Activated CD4-positive, alpha-beta T cell treated with anti-CD3 and anti-CD28 coated beads, Interleukin-10, Interleukin-2, amounts not matched to agents 100 ng/mL and 50 ng/mL, durations not matched to agents 16 hours and 8 hours (primary cell): ENCODE measurements at places on chromosomes 1 and 21.

DNA sequence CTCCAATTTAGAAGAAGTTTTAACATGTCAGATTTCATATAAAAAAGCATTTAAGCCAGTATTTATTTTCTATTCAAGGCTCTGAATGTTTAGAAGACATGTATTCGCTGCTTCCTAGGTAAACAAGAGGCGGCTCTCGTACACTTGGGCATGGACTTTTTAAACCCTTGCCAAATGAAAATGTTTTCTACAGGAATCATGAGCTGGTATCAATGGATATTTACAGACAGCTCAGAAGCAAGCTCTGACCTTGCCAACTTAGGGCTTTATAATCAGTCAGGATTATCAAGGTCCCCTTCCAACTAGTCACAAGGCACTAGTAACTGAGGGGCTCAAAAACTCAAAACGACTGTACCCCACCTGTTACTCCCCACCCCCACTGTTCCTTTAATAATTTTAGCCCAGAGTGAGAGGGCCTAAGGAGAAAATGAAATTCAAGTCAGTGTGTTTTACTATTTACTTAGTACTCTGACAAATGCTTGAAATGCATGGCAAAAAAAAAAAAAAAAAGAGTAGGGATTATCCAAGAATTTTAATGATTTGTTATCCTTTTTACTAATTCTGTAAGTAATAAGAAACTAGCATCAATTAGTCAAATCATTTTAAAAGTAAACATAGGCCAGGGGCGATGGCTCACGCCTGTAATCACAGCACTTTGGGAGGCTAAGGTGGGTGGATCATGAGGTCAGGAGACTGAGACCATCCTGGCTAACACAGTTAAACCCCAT lies 12.4 kb downstream of the CLSTN1 start:
- DNase-seq, result no peak

- DNase-seq, result no peak
Observed at GRCh38 chr1:212917134-212917485, 33.2 kb upstream of the VASH2 start.

DNA sequence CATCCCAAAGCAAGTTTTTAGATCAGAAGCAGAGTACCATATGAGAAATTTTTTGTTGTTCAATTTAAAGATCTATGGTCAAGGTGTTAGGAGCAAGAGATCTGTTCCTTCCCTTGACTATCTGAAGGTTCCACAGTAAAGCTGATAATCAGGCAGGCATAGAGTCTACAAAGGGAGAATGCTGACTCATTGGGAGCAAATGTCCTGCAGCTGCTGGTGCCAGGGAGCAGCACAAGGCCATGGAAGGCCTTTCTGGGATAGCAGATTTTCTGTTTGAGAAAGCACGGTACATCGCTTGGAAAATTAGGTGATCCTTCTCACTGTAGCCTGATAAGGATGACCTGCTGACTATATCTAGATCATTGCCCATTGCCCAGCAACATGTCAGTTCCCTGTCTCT lies 210.1 kb upstream of the C1orf87 start:
- no peak for DNase-seq

DNA sequence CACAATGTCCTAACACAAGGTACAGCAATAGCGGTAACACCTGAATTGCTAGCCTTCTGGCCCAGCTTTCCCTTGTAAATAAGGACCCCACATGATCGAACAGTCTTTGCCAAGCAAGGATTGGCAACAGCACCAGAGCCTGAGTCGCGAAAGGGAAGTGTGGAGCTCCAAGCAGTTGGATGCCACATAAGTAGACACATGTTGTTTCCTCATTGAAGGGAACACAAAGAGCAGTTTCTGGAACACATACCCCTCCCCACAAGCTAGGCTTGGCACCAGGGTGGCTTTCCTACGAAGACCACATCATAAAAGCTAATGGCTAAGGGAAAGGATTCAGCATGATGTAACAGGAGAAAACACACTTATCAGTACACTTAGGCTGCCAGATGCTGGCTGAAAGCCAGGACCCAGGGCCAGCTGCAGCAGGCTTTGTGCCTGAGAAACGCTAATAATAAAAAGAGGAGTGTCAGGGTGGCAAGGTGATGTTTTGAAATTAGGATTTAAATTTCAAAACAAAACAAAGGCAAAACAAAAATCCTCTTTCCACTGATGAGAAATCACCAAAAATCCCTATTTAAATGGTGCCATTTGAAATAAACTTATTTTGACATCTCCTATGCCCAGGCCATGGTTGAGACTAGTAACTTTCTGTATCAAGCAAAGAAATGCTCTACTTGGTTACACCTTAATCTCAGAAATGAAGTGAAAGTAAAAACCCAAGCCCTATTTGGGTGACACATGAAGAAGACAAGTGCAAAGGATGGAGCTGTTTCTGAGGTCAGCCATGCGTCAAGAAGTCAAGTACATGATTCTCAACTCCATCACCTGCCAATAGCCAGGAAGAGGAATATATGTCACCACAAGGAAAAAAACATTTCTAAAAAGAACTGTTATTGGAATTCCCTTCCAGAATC lies 11.9 kb upstream of the CPLANE2 start:
- DNase-seq, result no peak

- no peak for DNase-seq
Observed at GRCh38 chr1:40877698-40878097, 15.5 kb upstream of the CITED4 start.

GRCh38 chr1:52927212-52928014 lies at the start of gene SCP2:
SCP2 (plus strand) TSS chr1:52927276; CDS start chr1:52927397, 121 bp downstream.
- DNase-seq, result peak; percentile 85

DNA sequence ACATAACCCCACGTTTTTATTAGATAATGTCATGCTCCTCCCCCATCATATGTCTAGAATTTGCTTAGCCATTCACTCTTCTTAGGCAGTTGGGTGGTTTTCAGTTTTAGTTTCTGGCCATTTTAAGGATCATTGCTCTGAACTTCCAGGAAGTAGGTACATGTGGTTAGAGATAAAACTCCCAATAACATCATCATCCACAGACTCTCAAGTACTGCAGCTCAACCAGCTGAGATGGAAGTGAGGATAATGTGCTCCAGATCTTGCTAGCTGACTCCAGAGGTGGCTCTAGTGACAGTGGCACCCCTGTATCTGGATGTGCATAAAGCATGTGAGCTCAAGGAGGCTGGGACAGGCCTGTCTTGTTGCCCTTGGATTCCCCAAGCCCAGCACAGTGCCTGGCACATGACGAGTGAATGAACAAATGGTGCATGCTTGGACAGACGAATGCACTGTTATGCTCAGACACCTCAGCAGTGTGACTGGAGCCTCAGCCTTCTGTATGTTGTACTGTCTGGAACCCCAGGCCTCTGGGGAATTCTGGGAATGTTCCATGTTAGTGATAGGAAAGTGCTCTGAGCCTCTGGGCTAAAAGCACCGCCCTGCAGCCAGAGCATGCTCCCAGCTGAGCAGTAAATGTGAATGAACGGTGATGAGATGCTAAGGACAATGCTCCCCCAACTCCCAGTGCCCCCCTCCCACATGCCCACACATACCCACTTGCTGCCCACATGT lies 16.4 kb upstream of the KCNN3 start:
- DNase-seq, result peak; percentile 51

GRCh38 chr1:2236695-2237677 lies 8.9 kb downstream of the SKI start:
- no peak for DNase-seq

GRCh38 chr1:224205438-224205840 lies 22.4 kb downstream of the DEGS1 start:
- DNase-seq, result peak; percentile 58

- no peak for DNase-seq
Observed at GRCh38 chr21:33025106-33025488, 638 bp upstream of the OLIG2 start.
